ENCODE measurements at places on chromosomes 5 and 9.

DNA sequence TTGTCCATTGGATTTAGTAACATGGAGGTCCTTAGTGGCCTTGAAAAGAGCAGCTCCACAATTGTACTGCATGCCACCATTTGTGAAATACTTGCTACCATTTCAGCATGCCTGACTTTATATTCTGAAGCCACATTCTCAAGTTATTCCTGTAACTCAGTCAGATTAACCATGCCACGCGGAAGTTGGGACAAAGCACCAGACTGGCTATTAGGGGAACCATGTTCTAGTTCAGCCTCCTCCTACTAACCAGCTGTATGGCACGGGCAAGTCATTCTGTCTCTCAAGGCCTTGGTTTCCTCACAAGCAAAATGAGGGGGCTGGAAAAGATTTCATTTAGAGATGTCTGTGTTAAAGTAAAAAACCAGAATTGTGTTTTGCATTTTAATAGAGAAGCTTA, 418.0 kb downstream of the PLK2 start:
- DNase-seq, result no peak

- no peak for DNase-seq
These were observed 57.6 kb downstream of the SH3TC2 start for GRCh38 chr5:149005077-149005892.

GRCh38 chr5:159273923-159274322, 10.8 kb downstream of the UBLCP1 start:
- DNase-seq, result no peak

DNA sequence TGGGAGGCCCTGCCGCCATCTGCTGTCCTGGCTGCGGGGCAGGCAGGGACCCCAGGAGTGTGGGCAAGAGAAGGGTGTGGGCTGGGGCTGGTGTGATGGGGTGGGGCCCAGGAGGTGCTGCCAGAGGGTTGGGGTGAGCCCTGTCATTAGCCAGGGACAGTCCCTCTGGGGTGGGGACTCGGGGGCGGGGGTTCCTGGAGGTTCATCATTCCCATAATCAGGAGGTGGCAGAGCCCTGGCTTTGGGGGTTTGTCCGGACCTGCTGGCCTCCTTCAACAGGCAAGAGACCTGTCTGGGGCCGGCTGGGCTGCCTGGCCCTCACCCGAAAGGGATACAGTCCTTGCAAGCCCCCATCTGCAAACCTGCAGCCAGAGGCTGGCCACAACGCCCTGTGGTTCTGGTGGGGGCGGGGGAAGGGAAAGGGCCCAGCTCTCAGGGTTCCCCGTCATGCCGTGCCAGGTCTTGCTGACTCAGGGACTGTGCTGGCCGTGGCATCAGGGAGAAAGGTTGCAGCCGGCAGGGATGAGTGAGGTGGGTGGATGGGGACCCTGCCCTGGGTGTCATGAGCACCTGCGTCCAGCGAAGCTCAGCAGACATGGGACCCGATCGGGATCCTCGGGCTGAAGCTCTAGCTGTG, 65.2 kb downstream of the MRPL36 start:
- DNase-seq, result no peak

DNA sequence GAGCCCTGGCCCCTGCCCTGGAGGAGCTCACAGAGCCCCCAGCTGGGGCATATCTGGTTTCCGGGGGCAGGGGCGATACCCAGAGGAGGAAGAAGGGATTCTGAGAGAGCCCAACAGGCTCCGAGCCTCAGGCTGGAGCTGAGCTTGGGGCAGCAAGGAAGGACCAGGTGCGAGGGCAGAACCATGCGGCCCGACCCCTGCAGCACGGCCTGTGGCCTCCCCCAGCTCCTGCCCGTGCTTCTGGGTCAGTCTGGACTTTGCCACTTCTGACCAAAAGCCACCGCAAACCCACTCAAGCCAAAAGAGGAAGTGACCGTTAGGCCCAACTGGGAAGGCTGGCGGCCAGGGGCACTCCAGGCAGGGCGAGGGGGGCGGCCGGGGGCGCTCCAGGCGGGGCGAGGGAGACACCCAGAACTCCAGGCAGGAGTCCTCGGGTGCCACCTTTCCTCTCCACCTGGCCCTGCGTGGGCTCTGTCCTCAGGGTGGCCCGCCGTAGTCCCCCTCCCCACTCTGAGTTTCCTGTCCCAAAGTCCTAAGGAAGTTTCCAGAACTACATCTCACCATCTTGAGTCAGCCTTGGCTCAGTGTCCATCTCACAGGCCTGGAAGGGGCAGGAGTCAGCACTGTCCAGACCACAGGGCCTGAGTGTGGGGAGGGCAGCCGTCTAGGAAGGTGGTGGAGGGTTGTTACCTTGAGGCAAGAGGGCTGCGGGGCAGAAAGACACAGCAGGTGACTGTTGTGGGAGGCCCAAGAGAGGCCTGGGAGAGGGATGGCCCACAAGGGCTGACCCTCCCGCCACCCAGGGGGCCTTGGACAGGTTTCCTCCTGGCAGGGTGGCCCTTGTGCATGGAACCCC, 946 bp upstream of the LTC4S start:
- no peak for DNase-seq

DNA sequence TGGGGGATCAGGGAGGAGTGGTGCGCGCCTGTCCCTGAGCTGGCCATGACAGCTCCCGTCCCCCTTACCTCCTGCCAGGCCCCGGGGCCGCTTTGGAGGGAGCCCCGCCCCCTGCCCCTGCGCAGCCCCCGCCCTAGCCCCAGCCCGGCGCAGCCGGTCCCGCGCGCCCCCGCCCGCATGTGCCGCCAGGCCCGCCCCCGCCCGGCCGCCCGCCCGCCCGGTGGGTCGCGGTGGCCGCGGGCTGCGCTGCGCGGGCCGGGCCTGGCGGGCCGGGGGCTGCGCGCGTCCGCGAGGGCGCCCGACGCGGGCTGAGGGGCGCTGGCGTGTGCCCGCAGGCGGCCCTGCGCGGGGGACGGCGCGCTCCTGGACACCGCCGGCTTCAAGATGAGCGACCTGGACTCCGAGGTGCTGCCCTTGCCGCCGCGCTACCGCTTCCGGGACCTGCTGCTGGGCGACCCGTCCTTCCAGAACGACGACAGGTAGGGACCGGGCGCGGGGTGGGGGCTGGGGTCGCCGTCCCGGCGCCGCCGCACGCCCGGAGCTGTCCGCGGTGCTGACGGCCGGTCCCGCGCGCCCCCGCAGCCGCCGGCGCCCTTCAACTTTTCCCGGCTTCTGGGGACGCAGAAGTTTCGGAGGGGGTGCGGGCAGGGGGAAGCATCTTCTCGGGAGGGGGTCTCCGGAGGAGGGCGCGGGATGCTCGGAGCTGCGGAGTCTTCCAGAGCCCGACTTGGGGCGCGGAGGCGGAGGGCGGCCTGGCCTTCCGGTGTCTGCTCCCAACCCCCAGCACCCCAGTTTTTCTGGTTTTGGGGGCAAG, 12.5 kb downstream of the KCNT1 start:
- DNase-seq, result no peak

GRCh38 chr9:5511935-5512580, 1.7 kb downstream of the PDCD1LG2 start:
- DNase-seq, result no peak

DNA sequence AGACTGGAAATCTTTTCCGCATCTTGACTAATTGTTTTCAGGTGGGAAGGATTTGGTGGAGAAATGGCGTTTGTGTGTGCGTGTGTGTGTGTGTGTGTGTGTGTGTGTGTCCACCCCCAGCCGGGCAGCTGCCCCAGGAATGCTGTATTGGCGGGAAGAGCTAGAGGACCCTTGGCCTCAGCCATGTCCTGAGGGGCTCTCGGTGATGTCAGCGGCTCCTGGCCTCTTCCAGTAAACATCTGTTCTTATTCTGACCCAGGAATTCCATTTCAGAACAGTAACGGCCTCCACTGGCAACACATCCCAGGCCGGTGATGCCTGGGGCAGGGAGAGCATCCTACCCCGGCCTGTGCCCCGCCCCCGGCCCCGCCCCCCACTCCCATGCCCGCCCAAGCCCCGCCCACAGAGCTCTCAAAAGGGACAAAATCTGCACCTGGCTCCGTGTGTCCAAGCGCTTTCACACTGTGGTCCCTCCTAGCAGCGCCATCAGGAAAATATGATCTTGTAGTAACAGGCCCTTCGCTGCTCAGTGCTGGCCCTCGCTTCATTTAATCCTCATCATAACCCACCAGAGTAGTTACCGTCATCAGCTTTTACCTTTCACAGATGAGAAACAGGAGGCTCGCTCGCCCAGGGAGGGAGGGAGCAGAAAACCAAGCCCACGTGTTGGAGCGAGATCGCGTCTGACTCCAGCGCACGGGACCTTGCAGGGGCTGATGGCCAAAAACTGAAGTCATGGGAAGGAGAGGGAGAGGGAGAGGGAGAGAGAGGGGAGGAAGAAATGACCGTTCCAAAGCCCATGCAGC, 18.9 kb downstream of the ADAMTS2 start:
- no peak for DNase-seq

DNA sequence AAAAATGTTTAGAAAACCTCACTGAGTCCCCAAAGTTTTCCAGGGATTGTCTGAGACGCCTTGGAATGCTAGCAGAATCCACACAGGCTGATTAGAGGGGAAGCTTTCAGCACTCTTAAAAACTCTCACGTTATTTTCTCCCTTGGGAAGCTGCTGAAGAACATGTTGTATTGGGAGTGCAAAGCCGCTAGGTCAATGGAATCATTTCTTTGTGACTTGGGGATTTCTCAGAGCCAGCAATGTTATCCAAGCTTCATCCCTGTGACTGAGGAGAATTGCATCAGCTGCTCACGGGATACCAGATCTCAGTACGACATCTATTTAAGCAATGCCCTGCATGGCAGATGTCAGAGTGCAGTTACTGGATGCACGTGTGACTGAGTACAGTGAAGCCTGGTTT, 426.4 kb upstream of the MPDZ start:
- DNase-seq, result no peak

GRCh38 chr5:123265551-123265950, 157.7 kb downstream of the CEP120 start:
- DNase-seq, result no peak

GRCh38 chr5:168766426-168766700, 187.2 kb upstream of the PANK3 start:
- no peak for DNase-seq

DNA sequence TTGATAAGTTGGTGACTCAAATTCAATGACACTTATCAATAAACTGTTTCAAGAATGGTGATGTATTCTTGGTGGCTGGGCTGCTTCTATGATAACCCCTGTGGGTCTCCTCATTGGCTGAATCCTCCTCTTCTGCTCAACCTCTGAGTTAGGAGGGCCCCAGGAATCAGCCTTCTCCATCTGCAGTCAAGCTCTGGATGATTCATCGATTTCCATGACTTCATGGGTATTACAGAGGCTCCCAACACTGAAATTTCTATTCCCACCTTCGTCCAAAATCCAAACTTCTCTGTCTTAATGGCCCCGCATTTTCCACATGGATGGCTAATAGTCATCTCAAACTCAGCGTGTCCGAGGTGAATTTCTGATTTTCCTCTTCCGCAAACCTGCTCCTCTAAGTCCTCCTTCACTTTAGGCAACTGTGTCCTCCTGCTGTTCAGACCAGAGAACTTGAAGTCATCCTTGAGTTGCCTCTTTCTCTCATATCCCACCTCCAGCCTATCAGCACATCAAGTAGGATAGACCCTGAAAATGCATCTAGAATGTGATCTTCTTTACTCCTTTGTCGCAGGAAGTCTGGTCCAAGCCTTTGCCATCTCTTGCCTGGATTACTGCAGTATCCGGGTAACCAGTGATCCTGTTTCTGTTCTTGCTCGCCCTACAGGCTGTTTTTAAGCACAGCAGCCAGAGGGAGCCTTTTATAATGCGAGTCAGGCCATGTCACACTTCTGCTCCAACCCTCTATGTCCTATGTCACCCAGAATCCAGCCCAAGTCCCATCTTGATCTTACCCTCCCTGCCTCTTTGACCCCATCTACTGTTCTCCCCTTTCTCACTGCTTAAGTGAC, 41.4 kb upstream of the IL7R start:
- DNase-seq, result no peak

- DNase-seq, result no peak
These were observed 218.4 kb downstream of the EBF1 start for GRCh38 chr5:158881091-158881880.

- DNase-seq, result no peak
These were observed 22.6 kb upstream of the ASPN start for GRCh38 chr9:92504881-92505280.

DNA sequence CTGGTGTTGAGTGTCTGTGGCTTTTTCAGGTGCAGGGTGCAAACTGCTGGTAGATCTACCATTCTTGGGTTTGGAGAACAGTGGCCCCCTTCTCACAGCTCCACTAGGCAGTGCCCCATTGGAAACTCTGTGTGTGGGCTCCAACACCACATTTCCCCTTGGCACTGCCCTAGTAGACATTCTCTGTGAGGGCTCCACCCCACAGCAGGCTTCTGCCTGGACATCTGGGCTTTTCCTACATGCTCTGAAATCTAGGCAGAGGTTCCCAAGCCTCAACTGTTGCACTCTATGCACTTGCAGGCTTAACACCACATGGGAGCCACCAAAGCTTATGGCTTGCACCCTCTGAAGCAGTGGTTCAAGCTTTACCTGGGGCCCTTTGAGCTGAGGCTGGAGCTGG, 80.9 kb downstream of the BARX1 start:
- DNase-seq, result no peak

DNA sequence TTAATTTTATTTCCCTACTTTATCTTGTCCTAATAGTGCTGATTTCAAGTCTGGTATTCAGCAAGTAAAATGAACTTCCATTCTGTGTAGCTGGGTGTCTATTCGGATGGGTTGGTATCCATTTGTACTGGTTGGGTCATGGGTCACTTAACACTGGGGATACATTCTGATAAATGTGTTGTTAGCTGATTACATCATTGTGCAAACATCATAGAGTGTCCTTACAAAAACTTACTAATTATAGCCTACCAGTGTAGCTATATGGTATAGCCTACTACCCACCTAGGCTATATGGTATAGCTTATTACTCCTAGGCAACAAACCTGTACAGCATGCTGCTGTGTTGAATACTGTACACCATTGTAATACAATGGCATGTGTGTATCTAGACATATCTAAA, 1373.7 kb upstream of the DMAC1 start:
- DNase-seq, result no peak

GRCh38 chr5:89449392-89450148, 566.6 kb upstream of the MEF2C start:
- DNase-seq, result no peak

DNA sequence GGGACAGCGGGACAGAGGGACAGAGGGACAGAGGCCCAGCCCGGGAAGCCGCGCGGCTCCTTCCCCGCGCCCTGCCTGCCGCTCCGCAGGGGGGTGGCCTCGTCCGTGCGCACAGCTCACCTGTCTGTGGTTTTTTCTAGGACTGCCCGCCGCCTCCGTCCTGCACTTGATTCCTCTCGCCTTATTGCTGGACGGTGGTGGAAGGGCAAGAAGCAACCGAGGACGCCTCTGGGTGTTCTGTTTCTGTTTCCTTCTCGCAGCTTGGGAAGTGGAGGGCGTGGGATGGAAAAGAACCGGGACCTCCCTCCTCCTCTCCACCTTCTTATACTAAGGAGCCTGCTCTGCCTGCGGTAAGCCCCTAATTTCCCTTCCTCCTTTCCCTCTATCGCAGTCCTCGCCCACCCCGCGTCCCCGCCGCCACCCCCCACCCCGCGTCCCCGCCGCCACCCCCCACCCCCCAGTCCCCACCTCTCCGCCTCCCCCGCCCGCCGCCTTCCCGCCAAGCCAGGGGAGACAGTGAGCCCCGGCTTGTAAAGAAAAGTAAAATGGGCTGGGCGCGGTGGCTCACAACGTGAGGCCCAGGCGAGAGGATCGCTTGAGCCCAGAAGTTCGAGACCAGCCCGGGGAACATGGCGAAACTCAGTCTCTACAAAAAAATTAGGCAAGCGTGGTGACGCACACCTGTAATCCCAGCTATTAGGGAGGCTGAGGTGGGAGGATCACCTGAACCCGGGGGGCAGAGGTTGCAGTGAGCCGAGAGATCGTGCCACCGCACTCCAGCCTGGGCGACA, 9.6 kb upstream of the FLT4 start:
- no peak for DNase-seq

All from stimulated activated naive CD8-positive, alpha-beta T cell treated with anti-CD3 and anti-CD28 coated beads, Interleukin-15, Interleukin-2, amounts not matched to agents 100 U/mL and 50 U/mL, for 24 hours (primary cell).